ENCODE measurements at places on chromosomes 1 and 21. TPM values are rescaled to one million over a fixed set of nuclear protein-coding genes. Genes with fewer than 3 reads are reported as not detected.

Gene OR2T6
- not detected for total RNA-seq

Gene AMY1B
- total RNA-seq: not detected

Gene DNALI1
- total RNA-seq: 0.72 TPM

Gene S100B
- not detected for total RNA-seq

Gene S100A2
- total RNA-seq: 24.4 TPM

Gene TPTE
- not detected for total RNA-seq

Gene KRTAP21-2
- not detected for total RNA-seq

Gene SPRR1A
- not detected for total RNA-seq

Gene TSACC
- not detected for total RNA-seq

Gene PRAMEF14
- total RNA-seq: not detected

Gene SHE
- total RNA-seq: not detected

Gene PLEKHG5
- 3.3 TPM for total RNA-seq

Gene FMN2
- total RNA-seq: 1.3 TPM

- no peak for DNase-seq
Measured at GRCh38 chr1:222404710-222405109, 143.2 kb downstream of the HHIPL2 start.

DNA sequence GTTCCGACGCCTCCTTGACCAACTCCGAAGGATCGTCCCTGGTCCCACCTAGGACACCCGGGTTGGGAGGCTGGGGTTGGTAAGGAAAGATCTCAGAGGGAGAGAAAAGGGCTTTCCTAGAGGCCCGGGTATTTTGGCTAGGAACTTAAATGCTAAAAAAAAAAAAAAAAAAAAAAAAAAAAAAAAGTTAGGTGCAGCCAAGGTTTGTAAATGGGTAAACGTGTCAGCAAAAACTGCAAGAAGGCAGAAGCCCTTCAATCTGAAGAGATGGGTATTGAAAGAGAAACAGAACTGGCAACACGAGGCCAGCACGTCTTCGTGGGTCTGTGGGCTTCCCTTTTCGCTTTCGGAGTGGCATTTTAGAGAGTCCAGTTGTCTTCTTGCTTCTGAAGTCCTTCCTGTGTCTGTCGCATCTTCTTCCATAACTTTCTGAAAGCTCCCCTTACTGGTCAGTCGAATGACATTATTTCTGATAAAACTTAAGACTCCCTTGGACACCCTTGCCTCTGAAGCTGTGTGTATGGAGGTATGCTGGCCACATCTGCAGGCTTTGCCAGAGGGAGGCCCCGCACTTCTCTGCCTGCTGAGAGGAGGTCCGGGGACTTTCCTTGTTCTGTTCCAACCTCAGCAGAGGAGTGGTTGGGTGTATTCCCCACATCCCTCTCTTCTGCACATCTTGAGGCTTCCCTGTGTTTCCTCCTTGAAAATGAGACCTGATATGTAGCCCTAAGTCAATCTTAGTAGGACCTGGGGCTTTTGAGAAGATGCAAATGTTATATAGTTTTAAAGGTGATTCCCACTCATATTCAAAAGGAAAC, 745 bp downstream of the RCSD1 start:
- DNase-seq: no peak

DNA sequence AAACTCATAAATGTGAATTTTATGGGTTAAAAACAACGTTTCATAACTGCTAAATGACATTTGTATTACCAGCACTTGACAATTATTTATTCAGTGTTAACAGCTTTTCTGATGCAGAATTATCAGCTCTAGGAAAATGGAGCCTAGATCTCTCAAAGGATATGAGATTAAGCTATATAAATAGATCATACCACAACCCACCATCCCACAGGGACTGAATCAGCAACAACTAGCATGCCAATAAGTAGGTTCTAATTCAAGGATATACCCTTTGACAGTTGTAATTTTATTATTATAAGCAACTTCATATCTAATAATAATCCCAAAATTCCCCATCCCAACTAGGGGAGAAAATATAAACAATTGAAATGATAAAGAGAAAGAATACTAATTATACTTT, 275.4 kb upstream of the RGS18 start:
- no peak for DNase-seq

GRCh38 chr1:27634177-27634984, 604 bp downstream of the FGR start:
- DNase-seq: no peak

DNA sequence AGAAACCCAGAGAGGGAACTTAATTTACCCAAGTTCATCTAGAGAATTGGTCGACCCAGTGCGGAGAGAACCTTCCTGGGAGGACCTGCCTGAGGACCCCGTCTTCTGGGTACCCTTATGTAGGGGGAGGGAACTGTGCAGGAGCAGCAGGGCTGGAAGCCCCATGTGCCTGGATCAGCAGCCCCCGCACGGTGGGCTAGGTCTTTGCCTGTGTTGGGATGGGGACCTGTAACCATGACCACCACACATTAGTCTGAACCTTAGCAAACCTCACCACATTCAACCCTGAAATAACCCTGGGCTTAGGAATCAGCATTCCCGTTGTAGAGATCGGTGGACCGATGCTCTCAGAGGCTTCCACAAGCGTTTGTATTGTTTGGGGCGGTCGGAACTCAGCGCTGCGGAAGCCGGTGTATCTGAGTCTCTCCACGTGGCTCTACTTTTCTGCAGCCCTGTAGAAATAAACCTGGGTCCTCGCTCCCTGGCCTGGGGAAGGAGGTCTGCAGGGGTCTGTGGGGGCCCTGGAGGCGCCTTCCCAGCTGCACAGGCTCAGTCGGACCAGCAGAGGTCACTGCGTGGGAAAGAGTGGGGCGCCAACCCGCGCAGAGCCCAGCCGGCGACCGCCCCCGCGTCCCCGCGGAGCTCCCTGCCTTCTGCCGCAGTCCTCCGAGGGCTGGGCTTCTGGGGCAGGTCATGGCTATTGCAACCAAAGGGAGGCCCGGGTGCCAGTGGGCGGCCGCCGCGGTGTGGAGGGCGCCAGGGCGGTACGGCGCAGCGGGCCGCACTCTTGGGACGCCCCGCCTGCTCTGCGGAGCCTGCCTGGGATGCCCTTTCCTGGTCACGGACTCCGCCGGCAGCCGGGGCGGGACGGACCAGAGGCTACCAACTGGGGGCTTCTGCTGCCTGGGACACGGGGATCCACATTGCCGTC, 36.2 kb upstream of the KCNA10 start:
- no peak for DNase-seq

DNA sequence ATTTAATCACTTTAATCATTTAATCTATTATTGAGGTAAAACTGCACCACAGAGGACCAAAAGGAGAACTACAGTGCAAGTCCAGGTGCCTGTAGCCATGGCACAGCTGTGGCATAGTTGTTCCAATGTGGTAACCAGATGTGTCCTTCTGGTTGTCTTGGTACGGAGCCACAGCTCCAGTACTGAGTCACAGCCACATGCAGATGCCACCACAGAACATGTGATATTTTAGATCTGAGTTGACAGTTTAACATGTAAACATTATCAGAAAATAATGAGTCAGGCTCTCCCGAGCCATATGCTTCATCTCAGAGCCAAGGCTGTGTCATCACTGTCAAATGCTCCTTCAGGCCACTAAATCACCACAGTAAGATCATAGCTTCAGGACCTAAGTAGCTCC, 56.4 kb upstream of the RGS7 start:
- DNase-seq: peak; percentile 66

GRCh38 chr1:197342044-197342565, 74.1 kb downstream of the CRB1 start:
- no peak for DNase-seq

DNA sequence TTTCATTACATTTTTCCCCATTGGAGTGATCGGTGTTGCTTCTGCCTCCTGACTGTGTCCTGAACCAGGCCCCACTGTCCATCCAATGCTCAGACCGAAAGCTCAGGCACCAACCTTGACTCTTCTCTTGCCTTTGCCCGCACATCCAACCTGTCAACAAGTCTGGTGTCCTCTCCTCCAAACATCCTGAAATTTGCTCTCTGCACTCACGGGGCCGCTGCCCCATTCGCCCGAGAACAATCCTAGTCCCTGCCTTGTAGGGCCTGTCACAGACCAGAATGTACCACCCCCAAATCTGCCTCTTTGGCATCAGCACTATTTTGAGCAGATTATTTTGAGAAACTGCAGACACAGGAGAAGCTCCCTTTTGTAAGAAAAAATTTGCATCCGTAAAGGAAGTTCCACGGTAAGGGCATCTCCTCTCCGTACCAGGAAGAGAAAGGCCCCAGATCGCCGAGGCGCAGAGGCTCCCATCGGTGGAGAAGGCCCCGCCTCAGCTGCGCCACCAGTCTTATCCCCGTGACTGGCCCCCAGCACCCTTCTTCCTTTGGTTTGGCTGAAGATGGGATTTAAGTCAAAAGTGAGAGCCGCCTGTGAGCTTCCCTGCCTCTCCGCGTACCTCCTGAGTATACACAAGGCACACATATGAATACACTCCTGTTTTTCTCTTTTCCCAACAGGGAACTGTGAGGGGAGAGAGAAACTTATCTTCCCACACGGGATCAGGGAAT, 7.1 kb downstream of the MORN1 start:
- no peak for DNase-seq

GRCh38 chr1:208238710-208239472, 5.3 kb downstream of the PLXNA2 start:
- DNase-seq: peak; percentile 33

DNA sequence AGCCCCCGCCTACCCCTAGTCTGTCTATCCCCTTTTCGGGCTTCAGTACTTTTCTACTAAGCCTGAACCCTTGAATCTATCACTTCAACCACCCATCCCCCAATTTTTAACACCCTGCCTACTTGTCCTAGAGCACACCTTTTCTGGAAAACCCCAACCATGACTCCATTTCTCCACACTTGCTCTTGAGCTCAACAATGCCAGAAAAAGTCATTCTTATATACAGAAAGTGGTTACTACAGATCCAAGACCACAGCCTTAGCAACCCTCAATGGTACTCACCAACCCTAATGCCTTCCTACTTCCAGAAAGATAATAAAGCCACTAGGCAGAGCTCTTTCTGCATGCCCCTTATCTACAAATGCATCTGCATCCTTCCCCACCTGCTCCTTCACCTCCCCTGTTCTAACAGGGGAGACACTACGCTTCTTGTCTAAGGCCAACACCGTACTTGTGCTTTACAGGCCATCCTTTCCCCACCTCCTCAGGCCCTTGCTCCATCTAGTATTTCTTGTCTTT, 41.2 kb downstream of the DMAP1 start:
- no peak for DNase-seq

DNA sequence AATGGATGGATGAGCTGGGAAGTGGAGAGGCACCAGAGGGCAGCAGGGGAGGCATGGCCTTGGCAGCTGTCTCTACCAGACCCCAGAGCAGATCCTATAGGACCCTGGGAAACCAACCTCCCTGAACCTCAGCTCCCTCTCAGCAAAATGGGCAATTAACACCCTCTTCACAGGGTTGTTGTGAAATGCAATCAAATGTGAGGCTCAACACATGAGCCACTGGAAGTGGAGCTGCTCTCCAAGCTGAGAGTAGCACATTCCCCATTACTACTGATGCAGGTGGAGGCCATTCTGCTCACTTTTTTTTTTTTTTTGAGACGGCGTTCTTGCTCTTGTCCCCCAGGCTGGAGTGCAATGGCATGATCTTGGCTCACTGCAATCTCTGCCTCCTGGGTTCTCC, 6.5 kb upstream of the SYNC start:
- DNase-seq: no peak

GRCh38 chr1:225660544-225660946, 7.6 kb upstream of the ENAH start:
- DNase-seq: no peak

DNA sequence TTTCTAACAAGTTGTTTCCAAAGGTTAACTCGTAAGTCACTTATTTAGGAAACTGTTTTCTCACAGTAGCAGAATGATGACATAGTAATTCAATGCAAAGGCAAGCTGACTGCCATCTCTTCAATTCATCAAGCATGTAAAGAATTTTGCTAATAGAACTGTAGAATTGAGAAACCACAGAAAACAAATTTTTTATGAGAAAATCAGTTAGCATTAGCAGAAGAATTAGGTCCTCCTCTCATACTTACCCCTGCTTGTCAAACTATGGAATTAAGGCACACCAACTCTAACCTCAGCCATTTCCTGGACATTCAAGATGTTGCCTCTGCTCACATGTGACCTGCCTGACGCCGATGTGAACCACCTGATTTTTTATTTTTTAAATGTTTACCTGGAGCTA, 115.2 kb downstream of the LRRC40 start:
- no peak for DNase-seq

DNA sequence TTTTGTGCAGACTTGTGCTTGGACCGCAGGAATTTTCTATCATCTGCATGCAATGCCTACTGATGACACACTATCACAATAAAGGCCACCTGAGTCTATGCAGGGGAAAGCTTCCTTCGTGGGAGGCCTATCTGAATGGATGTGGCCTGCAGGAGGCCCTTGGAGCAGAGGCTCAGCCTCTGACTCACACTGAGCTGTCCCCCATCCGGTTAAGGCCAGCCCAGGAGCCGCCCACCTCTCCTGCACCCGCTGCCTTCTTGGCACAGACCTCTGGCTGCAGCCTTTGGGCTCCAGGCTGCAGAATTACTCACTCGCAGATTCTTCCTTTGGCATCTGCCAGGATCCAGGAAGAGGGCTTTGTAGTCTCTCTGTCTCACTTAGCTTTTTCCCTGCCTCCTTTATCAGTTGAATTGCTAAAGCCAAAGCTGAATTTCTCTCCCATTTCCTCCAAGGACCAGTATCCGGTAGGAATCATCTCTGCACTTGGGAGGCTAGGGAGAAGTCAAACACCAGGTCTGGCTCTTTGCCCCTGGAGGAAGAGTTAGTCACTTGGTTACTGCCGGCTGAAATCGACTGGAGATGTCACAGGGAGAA, 65.1 kb upstream of the JUN start:
- peak; percentile 94 for DNase-seq

GRCh38 chr1:7333620-7334019, 437.5 kb upstream of the VAMP3 start:
- no peak for DNase-seq
